ENCODE measurements at places on chromosomes 5 and 9.

DNA sequence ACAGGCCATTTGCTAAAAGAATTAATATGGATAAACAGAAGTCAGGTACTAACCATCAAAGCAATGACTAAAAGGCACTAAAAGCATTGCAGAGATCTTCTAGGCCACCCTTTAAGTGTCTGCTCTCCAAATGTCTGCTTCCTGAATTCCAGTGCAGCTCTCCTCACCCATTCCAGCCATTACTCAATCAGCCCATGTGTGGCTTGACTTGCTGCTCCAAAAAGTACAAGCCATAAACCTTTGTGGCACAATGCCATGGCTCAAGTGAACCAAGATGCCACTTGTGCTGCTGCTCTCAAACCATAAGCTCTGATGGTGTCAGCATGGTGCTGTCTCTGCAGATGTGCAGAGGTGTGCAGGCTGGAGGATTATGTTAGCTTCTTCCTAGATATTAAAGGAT, 290.2 kb upstream of the POU5F2 start:
- H3K27me3 ChIP-seq: no peaks in the 10 kb centered on the region
- H3K36me3 ChIP-seq: no peaks in the 10 kb centered on the region
- H3K27ac ChIP-seq: no peak overlapping the region
- no peak for DNase-seq
- no peaks in the 10 kb centered on the region for H3K4me1 ChIP-seq

DNA sequence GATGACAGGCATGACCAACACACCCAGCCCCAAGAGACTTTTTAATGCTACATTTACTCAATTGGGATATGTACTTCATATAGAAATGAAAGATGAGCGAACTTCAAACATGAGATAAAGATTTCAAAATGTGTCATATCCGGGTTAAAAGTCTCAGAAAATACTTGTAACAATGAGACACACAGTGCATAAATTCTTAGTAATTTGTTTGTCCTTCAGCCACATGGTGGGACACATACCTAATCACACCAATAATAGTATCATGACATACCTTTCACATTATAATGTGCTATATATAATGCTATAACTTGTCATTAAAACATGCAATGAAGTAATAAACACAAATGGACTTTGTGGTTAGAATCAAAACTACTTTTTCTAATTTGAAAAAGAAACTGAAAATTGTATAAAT, 204.7 kb upstream of the RFX3 start:
- no peak for DNase-seq
- no peak overlapping the region for H3K4me3 ChIP-seq
- H3K27me3 ChIP-seq: no peaks in the 10 kb centered on the region
- H3K27ac ChIP-seq: no peak overlapping the region
- H3K4me1 ChIP-seq: no peaks in the 10 kb centered on the region
- no peaks in the 10 kb centered on the region for H3K36me3 ChIP-seq

- DNase-seq: no peak
- H3K27me3 ChIP-seq: no peaks in the 10 kb centered on the region
- peaks cover 12% of the 10 kb centered on the region for H3K4me1 ChIP-seq
- no peak overlapping the region for H3K27ac ChIP-seq
- peaks cover 21% of the 10 kb centered on the region for H3K36me3 ChIP-seq
- no peak overlapping the region for H3K4me3 ChIP-seq
Observed at GRCh38 chr5:96785326-96786109, 22.2 kb downstream of the ERAP1 start.

DNA sequence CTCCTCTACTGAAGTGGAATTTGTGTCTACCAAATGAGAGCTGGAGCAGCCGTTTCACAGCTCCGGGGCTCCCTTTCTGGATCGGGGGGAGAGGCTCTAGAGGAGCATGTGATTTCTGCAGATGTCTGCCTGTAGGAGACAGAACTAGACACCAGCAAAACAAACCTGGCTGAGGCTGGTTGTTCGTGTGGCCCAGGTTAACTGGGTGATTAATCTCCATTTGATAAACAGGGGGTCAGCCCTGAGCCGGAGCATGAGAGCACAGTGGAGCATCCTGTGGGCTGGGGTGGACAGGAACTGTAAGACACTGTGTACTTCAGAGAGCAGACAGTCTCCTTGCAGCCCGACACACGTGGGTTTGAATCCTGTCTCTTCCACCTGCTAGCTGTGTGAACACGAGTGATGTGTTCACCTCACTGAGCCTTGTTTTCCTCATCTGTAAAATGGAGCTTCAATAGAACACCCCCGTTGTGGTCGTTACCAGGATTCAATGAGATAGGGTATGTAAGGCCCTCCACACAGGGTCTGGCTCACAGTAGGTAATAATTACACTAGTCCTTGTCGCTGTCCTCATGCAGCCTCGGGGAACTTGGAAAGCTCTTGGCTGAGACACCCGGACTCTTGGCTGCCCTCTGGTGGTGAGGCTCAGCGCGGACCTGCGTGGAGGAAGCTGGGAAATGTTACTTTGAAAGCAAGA, 12.9 kb downstream of the CXCL14 start:
- H3K27ac ChIP-seq: no peak overlapping the region
- no peak overlapping the region for H3K4me3 ChIP-seq
- H3K4me1 ChIP-seq: peaks cover 4% of the 10 kb centered on the region

- no peaks in the 10 kb centered on the region for H3K36me3 ChIP-seq
- no peak overlapping the region for H3K4me3 ChIP-seq
- H3K4me1 ChIP-seq: no peaks in the 10 kb centered on the region
- no peaks in the 10 kb centered on the region for H3K27me3 ChIP-seq
- DNase-seq: no peak
Observed at GRCh38 chr5:149654231-149654630, 72.9 kb downstream of the ARHGEF37 start.

- no peak overlapping the region for H3K4me3 ChIP-seq
- no peaks in the 10 kb centered on the region for H3K36me3 ChIP-seq
- DNase-seq: peak; percentile 44
- no peaks in the 10 kb centered on the region for H3K4me1 ChIP-seq
- H3K27me3 ChIP-seq: no peaks in the 10 kb centered on the region
Observed at GRCh38 chr5:133510634-133511262, 101.6 kb downstream of the FSTL4 start.

GRCh38 chr9:121296213-121297127, 28.5 kb downstream of the GSN start:
- DNase-seq: no peak
- peak overlapping the region; percentile 97 for H3K27ac ChIP-seq
- H3K4me3 ChIP-seq: no peak overlapping the region
- H3K4me1 ChIP-seq: peaks cover 91% of the 10 kb centered on the region

- H3K4me1 ChIP-seq: no peaks in the 10 kb centered on the region
- no peak for DNase-seq
- no peaks in the 10 kb centered on the region for H3K27me3 ChIP-seq
- no peak overlapping the region for H3K27ac ChIP-seq
- no peaks in the 10 kb centered on the region for H3K36me3 ChIP-seq
Observed at GRCh38 chr5:127019928-127020327, 10.4 kb downstream of the MARCHF3 start.

DNA sequence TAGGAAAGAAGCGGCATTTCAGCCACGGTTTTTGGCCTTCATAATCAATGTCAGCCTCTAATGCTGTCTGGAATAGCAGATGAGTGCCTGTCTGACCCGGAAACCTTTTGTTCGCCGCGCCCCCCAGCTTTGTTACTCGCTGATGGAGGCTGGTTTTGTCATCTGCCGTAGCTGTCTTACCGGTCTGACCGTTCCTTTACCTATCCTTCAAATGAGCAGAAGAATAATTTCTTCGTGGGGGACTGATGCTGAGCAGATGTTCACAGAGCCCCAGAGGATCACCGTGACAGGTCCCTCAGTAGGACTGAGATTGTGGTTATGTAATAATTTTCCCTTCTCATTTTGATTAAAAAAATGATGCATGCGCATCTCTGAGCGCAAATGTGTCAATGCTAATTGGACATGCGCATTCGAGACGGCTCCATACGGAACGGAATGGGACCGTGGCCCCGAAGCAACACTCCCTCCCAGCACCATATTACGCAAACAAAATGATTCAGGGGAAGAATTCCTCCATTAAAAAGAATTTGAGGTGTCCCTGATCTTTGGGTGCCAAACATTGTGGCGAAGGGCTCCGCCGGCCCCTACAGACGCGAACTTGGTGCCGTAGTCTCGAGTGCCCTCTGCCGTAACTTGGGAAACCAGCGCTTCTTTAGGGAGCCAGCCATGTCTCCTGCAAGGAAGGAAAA, 27.6 kb downstream of the TLX3 start:
- H3K27me3 ChIP-seq: no peaks in the 10 kb centered on the region
- peaks cover 7% of the 10 kb centered on the region for H3K4me1 ChIP-seq
- H3K4me3 ChIP-seq: peak overlapping the region; percentile 1
- no peak overlapping the region for H3K27ac ChIP-seq

DNA sequence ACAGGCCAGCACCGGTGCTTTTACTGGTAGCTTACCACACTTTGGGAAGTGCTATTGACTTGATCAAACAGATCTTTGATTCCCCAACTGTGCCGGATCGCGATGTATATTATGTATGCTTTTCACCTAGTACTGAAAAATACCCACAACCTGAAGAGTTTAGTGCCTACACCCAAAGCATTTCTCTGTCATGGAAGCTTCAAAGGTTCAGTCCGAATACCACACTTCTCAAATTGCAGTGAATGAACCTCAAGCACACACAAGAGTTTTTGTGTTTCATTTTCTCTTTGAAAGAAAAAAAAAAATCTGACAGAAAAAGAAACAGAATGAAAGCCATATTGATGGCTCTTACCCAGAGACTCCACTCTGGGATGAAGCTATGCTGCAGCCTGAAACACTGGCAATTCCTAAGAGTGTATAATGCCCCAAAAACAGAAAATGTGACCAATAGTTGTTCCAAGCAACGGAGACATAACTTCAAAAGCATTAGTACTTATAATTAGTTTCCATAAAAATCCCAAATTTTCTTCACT, 100.9 kb downstream of the EBF1 start:
- H3K27me3 ChIP-seq: no peaks in the 10 kb centered on the region
- H3K4me3 ChIP-seq: no peak overlapping the region
- H3K4me1 ChIP-seq: peaks cover 51% of the 10 kb centered on the region
- no peak for DNase-seq

DNA sequence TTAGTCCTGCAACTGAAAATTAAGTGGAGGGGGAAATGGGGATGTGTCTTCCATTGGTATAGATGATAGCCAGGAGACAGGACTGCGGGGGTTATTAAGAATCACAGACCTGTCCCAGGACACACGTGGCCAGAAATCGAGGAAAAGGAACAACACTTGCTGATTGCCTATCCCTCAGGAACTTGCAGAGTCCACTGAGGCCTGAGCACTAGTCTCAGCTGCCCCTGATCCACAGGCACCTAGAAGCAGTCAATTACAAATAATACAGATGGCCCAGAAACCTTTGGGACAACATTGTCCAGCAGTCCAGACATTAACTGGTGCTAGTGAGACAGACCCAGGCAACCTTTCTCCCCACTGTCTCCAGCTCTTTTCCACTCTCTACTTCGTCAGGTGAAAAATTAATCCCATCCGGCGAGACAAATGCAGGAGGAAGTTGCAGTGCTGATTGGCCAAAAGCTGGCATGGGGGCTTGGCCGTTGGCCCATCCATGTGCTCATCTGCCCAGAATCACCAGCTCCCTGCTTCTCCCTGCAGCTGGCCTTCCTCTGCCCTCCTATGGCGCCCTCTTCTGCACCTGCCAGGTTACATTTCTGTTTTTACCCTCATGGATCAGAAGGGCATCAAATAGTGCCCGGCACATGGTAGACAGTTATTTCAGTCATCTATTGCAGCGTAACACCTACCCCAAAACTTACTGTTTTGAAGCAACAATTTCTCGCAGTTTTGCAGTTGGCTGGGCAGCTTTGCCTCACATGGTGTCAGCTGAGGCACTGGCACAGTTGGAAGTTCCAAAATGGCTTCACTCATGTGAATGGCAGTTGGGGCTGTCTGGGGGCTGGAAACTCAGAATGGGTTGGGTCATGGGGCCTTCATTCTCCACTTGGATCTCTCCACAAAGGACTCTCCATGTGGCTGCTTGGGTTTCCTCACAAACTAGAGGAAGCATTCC, 3.6 kb upstream of the B4GALT1 start:
- H3K4me3 ChIP-seq: no peak overlapping the region
- no peaks in the 10 kb centered on the region for H3K36me3 ChIP-seq
- peaks cover 16% of the 10 kb centered on the region for H3K4me1 ChIP-seq
- H3K27me3 ChIP-seq: no peaks in the 10 kb centered on the region

DNA sequence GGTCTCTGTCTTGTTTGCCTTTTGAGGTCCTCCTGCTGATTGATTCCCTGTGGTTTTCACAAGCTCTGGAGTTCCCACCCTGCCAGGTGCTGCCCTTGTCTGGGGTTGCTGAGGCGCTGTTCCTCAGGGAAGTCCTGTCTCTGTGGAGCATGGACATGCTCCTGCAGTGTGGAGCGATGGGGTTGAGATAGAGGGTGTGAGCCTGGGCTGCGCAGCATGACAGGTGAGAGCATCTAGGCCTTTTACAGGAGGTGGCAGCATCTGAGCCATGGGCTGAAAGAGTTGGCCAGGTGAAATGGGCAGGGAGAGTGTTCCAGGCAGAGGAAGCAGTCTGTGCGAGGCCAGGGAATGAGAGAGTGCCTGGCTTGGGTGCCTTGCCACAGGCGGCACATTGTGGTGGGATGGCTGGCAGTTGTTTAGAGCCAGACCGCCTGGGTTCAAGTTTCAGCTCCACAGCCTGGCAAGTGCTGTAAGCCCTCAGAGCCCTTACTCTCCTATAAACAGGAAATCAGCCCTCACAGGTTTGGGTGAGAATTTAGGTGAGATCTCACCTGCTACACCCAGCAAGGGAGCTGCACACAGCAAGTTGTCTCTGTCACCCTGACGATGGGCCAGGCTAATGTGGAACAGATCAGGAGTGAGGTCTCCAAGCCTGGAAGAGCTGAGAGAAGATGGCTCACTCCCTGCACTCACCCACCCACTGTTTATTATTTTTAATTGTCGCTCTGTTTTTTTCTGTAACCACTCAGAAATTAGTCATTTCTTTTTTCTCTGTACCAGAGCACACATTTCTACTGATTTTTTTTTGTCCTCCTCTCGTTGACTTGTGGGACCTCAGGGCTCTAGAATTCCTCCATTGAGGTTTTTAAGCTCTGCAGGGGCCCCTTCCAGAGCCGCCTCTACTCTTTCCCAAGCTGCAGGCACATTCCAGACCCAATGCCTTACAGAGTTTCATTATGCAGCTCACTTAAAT, 19.6 kb downstream of the TCOF1 start:
- H3K27me3 ChIP-seq: no peaks in the 10 kb centered on the region
- no peaks in the 10 kb centered on the region for H3K36me3 ChIP-seq
- H3K4me1 ChIP-seq: no peaks in the 10 kb centered on the region
- H3K27ac ChIP-seq: no peak overlapping the region

- H3K4me1 ChIP-seq: no peaks in the 10 kb centered on the region
- no peak overlapping the region for H3K27ac ChIP-seq
- no peaks in the 10 kb centered on the region for H3K36me3 ChIP-seq
- H3K4me3 ChIP-seq: no peak overlapping the region
- no peak for DNase-seq
Observed at GRCh38 chr5:160621526-160621925, 199.9 kb downstream of the PTTG1 start.

- no peak overlapping the region for H3K4me3 ChIP-seq
- H3K27me3 ChIP-seq: no peaks in the 10 kb centered on the region
Observed at GRCh38 chr5:124461157-124461556, 285.3 kb downstream of the ZNF608 start.
